ENCODE measurements at places on chromosomes 11 and 22. TPM values are rescaled to one million over a fixed set of nuclear protein-coding genes. Genes with fewer than 3 reads are reported as not detected.

DNA sequence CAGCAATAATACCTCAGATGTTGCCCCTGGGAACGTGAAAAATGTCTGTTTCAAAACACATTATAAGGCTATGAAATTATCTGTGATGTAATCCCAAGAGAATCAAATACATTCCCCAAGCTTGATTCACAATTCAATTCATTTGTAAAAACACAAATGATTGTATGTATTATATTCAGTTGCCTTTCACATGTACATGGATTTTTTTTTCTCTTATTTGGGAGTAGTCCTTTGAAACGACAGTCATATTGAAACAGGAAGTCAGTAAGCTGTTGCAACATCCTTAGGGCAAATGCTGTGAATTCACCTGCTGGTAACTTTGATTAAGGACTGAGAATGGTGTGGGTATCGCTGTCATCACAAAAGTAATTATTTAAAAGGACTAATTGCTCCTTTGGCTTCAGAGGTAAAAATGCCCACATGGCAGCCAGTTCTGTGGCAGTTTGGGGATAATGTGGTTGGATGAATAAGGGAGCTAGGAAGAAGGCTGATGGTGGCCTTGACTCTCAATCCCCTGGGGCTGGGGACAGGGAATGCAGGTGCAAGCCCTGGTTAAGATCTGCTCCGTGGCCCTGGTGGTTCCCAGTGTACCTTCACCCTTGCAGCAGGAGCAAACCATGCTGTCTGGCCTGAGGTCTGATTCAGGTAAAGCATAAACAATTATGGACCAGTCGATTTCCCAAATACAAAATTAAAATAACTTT lies 13.2 kb downstream of the EHF start:
- no peak for DNase-seq

ART1 gene
- total RNA-seq = 0.20 TPM

DNA sequence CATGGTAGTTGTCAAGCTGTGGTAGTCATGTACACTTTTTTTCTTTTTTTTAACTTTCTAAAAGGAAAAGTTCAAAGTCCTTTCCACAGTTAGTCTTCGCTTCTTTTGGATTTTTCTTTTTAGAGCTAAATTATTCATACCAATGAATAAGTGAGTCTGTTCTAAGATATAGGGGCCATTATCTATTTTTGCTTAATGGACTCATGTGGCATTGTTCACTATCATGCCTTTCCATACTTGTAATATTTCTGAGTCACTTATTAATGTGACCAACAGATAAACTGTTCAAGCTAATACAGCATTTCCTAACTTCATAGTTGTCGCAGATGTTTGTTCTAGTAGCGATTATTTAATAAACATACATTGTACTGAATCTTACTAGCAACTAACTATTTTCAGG lies 8.0 kb upstream of the B3GNT6 start:
- DNase-seq = no peak

GLYAT gene
- total RNA-seq = not detected
